CD4-positive, alpha-beta memory T cell (primary cell): ENCODE measurements at places on chromosomes 11 and 22.

DNA sequence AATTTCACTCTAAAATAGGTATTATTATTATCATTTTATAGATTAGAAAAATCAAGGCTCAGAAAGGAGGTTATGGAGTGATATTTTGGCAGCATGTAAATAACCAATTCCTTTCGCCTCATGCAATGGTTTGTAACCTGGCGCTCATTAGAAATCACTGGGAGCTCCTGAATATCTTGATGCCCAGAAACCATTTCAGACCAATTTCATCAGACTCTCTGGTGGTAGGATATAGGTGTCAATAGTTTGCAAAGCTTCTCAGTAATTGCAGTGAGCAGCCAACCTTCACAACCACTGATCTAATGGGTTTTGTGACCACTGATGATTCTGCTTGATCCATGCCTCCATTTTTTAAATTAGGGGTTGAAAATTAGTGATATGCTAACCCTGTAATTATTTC lies 57.8 kb upstream of the ZC3H12C start:
- DNase-seq: no peak

- no peak for DNase-seq
Measured at GRCh38 chr22:17888439-17888838, 114.2 kb upstream of the BID start.

DNA sequence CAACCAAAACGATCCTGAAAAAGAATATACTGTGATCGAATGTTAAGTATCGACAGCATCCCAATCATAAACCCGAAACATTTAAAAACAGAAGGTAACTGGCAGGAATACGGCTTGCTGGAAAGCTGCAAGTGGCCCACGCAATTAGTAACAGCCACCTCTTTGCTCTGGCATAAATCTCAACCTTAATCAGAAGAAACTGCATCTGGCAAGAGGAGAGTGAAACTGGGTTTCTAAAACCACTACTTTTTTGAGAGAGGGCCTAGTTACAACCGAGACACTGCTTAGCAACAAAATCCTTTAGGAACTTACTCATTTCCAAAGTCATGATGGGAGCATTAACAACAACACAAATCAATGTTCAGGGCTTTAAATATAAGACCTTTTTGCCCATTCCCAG lies 7.9 kb downstream of the NCAPD3 start:
- DNase-seq: no peak

- no peak for DNase-seq
Measured at GRCh38 chr11:71284525-71285092, 32.2 kb upstream of the SHANK2 start.

- DNase-seq: no peak
Measured at GRCh38 chr11:14773755-14774154, 118.3 kb downstream of the CYP2R1 start.

DNA sequence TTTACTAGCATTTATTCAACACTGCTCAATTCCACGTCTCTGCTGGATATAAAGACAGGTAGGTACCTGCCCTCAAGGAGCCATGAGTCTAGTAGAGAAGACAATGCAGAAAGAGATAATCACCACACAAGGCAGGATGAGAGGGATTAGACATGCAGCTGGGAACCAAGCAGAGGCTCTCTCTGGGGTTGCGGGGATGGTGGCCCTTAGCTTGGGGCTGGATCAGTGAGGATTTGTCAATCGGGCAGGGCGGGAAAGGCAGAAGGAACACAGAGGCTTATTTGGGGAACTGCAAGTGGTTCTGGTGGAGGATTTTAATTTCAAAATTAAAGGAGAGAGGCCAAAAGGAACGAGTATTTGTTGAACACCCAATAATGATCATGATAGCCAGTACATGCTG lies 8.5 kb upstream of the DMC1 start:
- no peak for DNase-seq

- DNase-seq: no peak
Measured at GRCh38 chr11:5282628-5283027, 12.9 kb upstream of the HBE1 start.

DNA sequence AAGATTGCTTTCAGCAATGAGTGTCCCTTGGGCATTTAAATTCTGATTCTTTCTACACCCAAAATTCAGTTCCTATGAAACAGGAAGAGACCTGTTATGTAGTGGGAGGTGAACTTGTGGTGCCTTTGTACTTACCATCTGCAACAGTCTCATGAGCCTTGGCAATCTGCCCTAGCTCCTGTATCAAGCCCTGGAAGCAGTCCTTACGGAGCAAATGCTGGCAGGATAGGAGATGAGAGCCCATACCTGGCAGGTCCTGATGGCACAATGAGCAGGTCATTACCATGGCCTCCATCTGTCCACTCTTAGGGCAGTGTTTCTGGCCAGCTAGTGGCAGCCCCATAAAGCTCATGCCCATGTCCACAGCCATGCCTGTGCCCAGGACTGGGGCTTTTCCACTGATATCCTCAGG lies 10.8 kb downstream of the TRIM66 start:
- no peak for DNase-seq

GRCh38 chr22:20107951-20108756 lies 7.8 kb upstream of the RANBP1 start:
- no peak for DNase-seq

GRCh38 chr11:63737718-63738117 lies 30.9 kb downstream of the ZFTA start:
- DNase-seq: no peak

GRCh38 chr11:125102510-125102909 lies 8.9 kb downstream of the TMEM218 start:
- no peak for DNase-seq

GRCh38 chr11:71244116-71244810 lies 8.1 kb downstream of the SHANK2 start:
- DNase-seq: no peak

DNA sequence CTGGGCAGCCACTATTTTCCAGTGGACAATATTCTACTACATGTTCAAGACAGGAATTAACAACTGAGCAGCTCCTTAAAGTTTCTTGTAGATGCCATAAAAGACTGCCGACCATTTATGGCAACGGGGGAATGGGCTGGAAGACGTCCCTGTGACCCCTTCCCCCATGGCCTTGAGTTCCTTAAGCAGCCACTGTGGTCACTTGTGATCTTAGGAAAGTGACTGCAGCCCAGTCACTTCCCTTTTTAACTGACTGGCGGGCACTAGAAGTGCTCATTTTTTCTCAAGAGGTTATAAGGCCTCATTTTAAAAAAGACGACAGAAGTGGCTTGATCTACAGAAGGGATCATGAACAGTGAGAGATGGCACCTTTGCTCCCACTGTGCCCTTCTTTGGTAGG lies 153.2 kb upstream of the NARS2 start:
- no peak for DNase-seq

DNA sequence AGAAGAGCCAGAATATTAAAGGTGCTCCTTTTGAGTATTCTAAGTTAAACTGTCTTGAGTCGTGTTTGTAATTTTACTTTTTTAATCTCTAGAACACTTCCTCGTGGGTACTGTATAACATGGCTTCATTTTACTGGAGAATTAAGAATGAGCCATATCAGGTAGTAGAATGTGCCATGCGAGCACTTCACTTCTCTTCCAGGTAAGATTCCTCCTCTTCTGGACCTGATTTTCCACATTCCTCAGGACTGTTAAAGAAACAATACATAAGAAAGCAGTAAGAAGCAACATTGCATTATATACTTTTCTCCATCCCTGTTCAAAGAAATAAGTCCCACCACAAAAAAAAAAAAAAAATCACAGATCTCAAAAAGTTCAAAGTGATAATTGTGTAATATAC lies 37.9 kb downstream of the TTC17 start:
- no peak for DNase-seq

DNA sequence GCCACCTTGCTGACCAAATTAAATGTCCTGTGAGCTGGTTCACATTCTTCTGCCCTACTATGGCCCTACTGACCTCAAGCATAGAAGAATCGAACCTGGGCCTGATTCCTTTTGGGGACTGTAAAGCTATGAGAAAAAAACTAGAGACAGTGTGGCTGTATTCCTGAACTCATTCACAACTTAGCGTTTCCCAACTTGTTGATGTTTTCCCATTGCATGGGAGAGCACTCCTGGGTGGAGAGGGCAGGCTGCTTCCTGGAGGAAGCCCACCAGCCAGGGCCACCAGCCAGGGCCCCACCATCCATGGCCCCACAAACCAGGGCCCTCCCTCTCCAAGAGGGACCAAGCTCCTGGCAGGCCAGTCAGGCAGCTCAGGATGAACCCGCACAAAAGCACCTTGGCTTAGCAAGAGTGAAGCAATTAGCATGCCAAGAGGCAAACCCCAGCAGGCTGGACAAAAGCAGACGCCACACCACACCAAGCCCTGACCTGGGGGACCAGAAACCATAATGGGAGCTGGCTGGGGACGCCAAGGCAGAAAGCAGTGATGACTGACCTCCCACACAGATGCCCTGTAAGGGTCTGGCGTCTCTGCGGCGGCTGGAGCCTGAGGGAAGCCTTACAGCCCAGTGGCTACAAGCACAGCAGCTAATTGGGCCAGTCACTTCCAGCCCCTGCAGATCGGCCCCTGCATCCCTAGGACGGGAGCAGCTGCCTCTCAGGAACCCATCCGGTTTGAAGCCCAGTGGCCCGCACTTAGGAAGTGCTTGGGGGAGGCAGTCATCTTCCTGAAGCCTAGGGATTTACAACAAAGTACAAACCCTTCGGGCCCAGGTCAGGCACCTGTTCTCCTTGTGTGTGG lies 2.1 kb downstream of the CERK start:
- DNase-seq: no peak

GRCh38 chr11:46335890-46336562 lies 11.2 kb upstream of the DGKZ start:
- no peak for DNase-seq

- DNase-seq: no peak
Measured at GRCh38 chr22:29670626-29671025, 49.2 kb upstream of the CABP7 start.
